ENCODE measurements at places on chromosomes 2 and 18.
A peak's percentile ranks its signal among the peaks of the same experiment; 100 is the strongest.

DNA sequence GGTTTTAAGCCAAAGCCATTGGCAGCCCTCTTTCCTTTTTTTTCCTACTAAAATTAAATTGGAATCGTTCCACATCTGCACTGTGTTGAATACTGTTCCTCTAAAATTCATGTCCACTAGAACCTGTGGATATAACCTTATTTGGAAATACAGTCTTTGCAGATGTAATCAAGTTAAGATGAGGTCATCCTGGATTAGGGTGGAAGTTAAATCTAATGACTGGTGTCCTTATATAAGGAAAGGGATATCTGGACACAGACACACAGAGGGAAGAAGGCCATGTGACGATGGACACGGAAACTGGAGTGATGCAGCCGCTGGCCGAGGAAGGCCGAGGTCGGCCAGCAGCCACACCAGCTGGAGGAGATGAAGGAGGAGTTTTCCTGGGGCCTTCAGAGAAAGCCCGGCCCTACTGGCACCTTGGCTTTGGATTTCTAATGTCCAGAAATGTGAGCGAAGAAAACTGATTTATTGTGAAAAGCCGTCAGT, 49.4 kb downstream of the LONRF2 start:
- DNase-seq = peak; percentile 50

- no peak for DNase-seq
These were observed 179.1 kb downstream of the ERBB4 start for GRCh38 chr2:212359425-212360067.

- no peak for DNase-seq
These were observed 671.9 kb downstream of the SUCLG1 start for GRCh38 chr2:83787189-83787588.

DNA sequence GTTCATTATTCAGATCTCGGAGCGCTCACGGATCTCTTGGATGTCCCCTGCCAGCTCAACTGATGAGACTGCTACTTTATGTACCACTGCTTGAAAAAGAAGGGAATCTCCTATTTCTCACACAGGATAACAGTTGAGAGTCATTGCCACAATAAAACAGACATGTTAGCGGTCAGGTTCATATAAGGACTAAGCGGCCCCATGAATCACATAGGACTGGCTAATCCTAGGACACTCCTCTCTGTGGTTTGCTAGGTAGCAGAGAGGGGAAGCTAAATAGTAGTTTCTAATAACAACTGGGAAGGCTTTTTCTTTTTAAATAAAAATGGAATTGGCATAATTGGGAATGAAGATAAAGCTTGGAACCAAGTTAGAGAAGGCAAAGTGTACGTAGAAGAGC, 15.9 kb upstream of the TGFA start:
- no peak for DNase-seq

- no peak for DNase-seq
These were observed 59.0 kb downstream of the MOGAT1 start for GRCh38 chr2:222730366-222730999.

GRCh38 chr2:170817093-170818035, 677 bp downstream of the GAD1 start:
- DNase-seq = peak; percentile 29

DNA sequence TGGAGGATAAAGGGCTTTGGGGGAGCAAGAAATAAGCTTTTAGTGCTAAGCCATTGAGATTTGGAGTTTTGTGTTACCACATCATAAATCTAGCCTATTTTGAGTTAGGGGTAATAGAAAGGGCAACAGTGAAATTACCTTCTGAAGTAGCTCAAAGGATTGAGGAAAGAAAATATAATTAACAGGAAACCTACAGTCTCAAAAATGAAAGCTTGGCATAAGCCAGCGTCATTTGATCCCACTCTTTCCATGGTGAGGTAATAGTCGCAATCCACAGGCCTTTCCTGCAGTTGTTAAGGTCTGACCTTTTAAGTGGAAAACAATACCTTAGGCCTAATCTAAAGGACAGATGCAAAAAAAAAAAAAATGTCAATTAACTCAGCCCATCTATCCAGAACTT, 182.7 kb downstream of the UXS1 start:
- DNase-seq = no peak
